ENCODE measurements at places on chromosomes 5 and 9.
A peak's percentile ranks its signal among the peaks of the same experiment; 100 is the strongest.

GRCh38 chr9:117359910-117360309, 54.9 kb downstream of the ASTN2 start:
- DNase-seq = no peak

- DNase-seq = no peak
Observed at GRCh38 chr5:109167586-109167985, 242.2 kb downstream of the PJA2 start.

GRCh38 chr5:133841831-133842750, 126.3 kb downstream of the C5orf15 start:
- no peak for DNase-seq

GRCh38 chr9:93110311-93110855, 14.4 kb downstream of the CARD19 start:
- no peak for DNase-seq

- no peak for DNase-seq
Observed at GRCh38 chr9:28762167-28762566, 1188.9 kb upstream of the C9orf72 start.

GRCh38 chr5:180932660-180933059, 33.7 kb downstream of the BTNL8 start:
- no peak for DNase-seq

DNA sequence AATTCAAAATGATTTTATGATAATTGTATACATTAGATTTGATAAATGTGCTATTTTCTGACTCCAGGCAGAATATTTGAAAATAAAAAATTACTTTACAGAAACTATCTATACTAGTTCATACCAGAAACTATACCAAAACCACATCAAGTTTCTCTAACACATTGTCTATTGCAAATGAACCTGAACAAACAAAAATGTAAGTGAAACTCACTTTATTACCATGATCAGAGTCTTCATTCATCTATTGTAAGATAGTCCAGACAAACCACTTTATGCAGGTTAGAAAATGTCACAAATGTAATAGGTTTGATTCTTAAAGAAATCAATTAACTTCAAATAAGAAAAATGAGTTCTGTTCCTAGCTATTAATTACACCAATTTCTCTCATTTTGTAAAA, 99.4 kb downstream of the OXCT1 start:
- no peak for DNase-seq

GRCh38 chr5:53087171-53087570, 22.4 kb downstream of the MOCS2 start:
- DNase-seq = no peak

DNA sequence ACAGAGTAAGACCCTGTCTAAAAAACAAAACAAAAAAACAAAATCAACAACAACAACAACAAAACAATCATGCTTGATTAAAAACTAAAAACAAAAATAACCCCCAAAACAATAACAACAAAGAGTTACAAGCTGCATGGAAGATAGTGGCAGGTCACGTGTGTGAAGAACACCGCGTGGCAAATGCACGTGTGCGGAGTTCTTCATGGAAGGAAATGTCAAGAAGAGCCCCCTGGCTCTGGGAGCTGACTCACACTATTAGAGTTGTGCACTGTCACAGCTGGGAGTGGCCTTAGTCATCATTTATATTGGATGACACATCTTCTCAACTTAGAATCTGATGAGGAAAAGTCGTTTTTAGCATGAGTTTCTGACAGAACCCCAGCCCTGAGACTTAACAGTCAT, 110.5 kb downstream of the JMY start:
- DNase-seq = peak; percentile 54

DNA sequence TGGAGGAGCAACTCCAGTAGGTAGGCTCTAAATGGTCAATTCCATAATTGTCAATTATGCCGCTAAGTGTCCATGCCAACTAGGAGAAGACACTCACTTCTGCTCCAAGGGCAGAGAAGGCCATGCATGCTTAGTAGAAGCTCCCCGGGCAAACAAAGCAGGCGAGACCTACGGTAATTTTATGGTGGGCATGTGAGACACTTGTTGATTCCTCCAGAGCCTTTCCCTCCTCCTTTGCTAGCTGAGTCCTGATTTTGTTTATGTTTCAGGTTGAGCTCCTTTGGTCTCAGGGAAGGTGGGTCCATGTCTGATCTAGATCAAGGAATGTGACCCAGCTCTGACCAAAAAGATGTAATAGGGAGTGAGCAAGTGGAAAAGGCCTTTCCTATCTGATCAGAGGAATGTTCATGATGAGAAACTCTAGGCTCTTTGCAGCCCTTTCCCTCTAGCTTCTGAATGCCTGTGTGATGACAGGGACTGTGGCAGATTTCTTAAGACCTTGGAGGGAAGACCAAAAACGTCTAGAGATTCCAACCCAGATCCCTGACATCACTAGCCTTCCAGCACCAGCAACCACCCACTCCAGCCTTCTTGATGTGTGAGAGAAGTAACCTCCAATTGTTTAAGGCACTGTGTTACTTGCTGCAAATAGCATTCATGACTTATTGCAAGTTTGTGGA, 7.7 kb upstream of the CPEB4 start:
- DNase-seq = no peak

DNA sequence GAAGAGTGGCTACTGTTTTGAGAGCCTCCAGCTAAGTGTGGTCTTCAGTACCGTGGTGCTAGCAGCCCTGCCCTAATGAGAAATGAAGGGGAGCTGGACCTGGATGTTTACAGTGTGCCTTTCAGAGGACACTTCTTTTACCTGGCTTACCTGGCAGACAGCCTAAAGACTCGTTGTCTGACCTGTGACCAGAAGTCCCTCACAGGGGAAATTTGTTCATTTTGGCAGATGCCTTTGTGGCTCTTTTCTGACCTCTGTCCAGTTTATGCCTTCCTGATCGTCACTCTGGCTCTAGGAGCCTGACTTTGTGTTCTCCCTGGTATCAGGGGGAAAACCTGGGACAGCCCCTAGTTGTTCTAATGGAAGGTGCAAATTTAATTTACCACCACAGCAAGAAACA, 475.1 kb downstream of the DMRTA1 start:
- no peak for DNase-seq

DNA sequence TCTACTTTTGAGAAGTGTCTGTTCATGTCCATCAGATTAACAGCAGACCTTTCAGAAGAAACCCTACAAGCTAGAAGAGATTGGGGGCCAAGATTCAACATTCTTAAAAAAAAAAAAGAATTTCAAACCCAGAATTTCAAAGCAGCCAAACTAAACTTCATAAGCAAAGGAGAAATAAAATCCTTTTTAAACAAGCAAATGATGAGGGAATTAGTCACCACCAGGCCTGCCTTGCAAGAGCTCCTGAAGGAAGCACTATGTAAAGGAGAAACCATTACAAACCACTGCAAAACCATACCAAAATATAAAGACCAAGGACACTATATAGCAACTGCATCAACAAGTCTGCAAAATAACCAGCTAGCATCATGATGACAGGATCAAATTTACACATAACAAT, 124.6 kb upstream of the PDE4D start:
- no peak for DNase-seq

DNA sequence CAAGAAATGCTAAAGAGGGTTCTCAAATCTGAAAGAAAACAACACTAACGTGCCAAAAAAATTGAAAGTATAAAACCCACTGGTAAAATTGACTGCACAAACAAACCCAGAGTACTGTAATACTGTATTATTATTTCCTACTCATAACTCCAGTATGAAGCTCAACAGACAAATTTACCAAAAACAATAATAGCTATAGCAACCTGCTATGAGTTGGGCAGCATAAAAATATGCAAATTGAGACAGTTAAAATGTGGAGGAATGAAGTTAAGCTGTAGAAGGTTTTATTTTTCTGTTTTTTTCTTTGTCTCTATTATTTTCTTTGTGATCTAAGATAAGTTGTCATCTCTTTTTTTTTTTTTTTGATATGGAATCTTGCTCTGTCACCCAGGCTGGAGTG, 15.7 kb downstream of the KIF4B start:
- DNase-seq = no peak

- no peak for DNase-seq
Observed at GRCh38 chr5:91110686-91111085, 272.4 kb downstream of the ARRDC3 start.

- DNase-seq = no peak
Observed at GRCh38 chr9:91047993-91048607, 246.5 kb downstream of the SYK start.

GRCh38 chr9:70398145-70398556, 16.3 kb downstream of the KLF9 start:
- DNase-seq = no peak

DNA sequence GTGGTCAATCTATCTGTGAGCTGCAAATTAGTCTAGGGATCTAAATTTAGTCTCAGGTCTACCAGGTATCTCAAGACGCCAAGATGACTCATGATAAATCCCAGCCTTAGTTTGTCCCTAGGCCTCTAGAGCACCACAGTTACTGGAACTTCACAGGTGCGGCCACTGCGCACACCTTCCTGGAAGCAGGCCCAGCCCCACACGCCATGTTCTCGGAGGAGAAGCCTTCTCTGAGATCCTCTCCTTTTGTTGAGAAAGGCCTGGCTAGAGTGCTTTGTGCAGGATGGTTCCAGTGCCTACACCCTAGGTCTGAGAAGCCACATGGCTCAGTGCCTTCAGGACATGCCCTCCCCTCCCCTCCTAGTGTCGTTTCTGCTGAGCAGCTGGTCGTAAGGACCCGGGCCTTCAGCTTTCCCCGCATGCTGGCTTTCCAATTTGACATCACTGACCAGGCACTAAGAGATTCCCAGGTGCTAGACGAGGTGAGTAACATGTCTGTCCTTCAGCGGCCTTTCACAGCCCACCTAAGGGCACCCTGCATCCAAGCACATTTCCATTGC, 51.9 kb downstream of the IPPK start:
- no peak for DNase-seq

- no peak for DNase-seq
Observed at GRCh38 chr9:72749276-72749675, 203.6 kb downstream of the ALDH1A1 start.

- DNase-seq = no peak
Observed at GRCh38 chr5:120609570-120609969, 145.5 kb downstream of the PRR16 start.

DNA sequence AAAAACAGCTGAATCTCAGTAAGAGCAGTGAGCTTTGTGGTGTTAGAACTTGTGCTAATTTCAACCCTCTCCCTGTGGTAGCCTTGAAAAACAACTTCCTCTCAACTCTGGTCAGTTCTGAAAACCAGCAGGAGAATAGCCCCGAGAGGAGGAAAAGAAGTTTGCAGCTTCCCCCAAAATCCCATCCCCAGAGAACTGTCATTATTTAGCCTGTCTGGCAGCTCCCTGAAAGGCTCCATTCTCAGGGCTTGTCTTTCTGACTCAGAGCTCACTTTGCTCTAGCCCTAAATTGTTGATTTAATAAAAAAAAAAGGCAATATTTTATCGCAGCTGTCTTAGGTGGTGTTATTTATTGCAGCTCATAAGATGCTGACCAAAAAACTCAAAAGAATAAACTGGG, 11.4 kb upstream of the SLC45A2 start:
- DNase-seq = no peak

DNA sequence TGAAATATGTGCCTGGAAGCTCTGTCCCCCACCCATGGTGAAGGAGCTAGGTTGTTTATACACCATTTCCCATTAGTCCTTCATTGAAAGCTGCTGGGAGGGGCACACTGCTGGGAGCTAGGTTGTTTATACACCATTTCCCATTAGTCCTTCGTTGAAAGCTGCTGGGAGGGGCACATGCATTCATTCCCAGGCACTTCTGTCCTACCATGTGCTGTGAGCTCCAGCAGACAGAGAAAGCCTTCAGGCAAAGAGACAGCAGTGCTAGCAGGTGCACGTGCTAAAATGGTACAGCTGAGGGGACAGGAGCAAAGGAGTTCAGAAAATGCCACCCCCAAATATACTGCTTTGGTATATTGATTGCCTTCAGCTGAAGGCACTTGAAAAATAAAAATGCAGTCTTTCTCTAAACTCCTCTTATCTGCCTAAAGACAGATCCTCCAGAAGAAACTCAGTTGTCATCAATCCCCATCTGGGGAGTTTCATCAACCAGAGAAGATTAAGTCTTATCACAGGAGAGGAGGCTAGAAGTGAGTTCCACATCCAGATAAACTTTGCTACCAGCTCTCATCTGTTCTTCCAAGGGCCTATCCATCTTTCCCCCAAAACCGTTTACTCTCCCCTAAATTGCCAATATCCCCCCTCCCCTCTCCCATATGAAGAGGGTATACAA, 27.7 kb upstream of the DAPK1 start:
- no peak for DNase-seq

- no peak for DNase-seq
Observed at GRCh38 chr5:43141211-43141610, 20.5 kb downstream of the ZNF131 start.

- peak; percentile 85 for DNase-seq
Observed at GRCh38 chr5:36870399-36871040, 6.0 kb upstream of the NIPBL start.

- no peak for DNase-seq
Observed at GRCh38 chr5:9497347-9497746, 48.5 kb downstream of the SEMA5A start.

GRCh38 chr5:59134471-59135163, 551.7 kb downstream of the RAB3C start:
- no peak for DNase-seq

DNA sequence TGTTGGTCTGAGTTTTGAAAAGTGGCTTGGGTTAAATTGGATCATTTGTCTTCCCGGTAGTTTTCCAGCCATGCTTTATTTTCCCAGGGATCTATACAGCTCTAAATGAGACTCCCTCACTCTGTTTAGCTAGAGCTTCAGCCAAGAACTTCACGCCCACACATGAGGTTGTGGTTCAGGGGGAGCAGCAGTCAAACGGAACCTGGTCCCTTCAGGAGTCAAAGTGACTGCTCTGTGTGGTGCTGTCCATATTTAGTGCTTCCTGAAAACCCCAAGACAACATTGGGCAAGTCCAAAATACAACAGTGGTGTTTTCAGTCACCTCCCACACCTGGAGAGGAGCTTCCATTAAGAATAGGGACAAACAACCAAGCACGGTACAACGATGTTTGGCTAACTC, 90.5 kb downstream of the ANKH start:
- DNase-seq = no peak

GRCh38 chr5:95520206-95520605, 34.6 kb downstream of the SKIC3 start:
- DNase-seq = no peak

Data from HTR-8/SVneo (cell line).